ENCODE measurements at places on chromosomes 3 and 15. TPM values are rescaled to one million over a fixed set of nuclear protein-coding genes. Genes with fewer than 3 reads are reported as not detected.

GRCh38 chr3:107943786-107944523 lies 146.9 kb downstream of the CD47 start:
- peaks cover 20% of the 10 kb centered on the region for H3K4me1 ChIP-seq
- H3K36me3 ChIP-seq, result no peaks in the 10 kb centered on the region
- no peak overlapping the region for H3K27ac ChIP-seq
- DNase-seq, result no peak
- H3K27me3 ChIP-seq, result peaks cover 8% of the 10 kb centered on the region
- no peak overlapping the region for H3K4me3 ChIP-seq

- H3K4me3 ChIP-seq, result no peak overlapping the region
- H3K36me3 ChIP-seq, result no peaks in the 10 kb centered on the region
- no peaks in the 10 kb centered on the region for H3K27me3 ChIP-seq
- DNase-seq, result no peak
Observed at GRCh38 chr3:64627471-64628321, 60.1 kb downstream of the ADAMTS9 start.

DNA sequence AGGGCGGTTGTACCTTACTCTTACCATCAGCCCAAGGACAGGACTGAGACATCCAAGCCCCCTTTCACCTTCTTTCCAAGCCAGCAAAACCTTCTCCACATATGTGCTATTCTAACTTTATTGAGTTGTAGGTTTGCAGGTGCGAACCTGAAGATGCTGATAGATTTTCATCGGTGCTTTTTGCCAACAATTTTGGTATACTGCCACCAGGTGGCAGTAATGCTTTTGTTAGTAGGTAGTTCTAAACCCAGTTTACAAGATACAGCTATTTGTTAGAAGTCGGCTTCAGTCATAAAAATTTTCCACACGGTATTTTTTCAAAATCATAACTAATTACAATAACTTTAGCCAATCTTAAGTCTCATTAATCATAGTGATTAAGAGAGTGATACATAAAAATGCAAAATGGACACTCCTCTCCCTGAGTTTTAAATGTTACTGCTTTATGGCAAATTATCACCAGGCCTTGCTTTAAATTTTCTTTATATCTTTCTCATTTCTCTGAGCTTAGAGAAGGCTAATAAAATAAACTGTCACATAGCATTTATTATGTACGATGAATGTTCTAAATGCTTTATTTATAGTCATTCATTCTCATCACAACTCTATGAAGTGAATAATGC lies 636 bp downstream of the TBC1D21 start:
- no peaks in the 10 kb centered on the region for H3K36me3 ChIP-seq
- peaks cover 42% of the 10 kb centered on the region for H3K27me3 ChIP-seq
- peaks cover 2% of the 10 kb centered on the region for H3K4me1 ChIP-seq
- DNase-seq, result peak; percentile 14

GRCh38 chr3:28575746-28576613 lies 227.4 kb upstream of the AZI2 start:
- no peak overlapping the region for H3K4me3 ChIP-seq
- peaks cover 3% of the 10 kb centered on the region for H3K4me1 ChIP-seq
- H3K36me3 ChIP-seq, result no peaks in the 10 kb centered on the region

- no peak for DNase-seq
- H3K27ac ChIP-seq, result no peak overlapping the region
- no peaks in the 10 kb centered on the region for H3K4me1 ChIP-seq
- H3K27me3 ChIP-seq, result no peaks in the 10 kb centered on the region
Observed at GRCh38 chr3:81985996-81986723, 224.7 kb upstream of the GBE1 start.

DNA sequence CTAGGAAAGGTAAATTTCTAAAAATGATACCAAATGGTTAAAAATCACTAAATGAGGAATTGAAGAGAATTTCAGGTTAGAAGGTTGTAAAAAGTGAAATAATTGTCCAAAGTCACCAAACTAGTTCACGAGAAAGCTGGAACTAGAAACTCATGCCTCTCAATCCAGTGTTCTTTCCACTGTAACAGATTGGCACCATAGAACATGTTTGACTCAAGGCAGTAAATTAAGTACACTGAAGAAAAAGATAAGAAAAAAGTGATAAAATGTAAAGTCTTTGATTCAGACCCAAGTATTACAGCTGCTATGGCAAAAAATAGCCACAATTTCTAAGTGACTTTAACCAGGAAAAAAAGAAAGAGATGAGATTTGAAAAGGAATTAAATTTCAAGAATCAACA lies 26.5 kb downstream of the ZBTB20 start:
- H3K4me1 ChIP-seq, result peaks cover 20% of the 10 kb centered on the region
- H3K27ac ChIP-seq, result no peak overlapping the region
- no peak for DNase-seq
- no peak overlapping the region for H3K4me3 ChIP-seq
- H3K27me3 ChIP-seq, result no peaks in the 10 kb centered on the region

GRCh38 chr3:44098656-44099415 lies 142.8 kb upstream of the TOPAZ1 start:
- no peak overlapping the region for H3K4me3 ChIP-seq
- H3K4me1 ChIP-seq, result peaks cover 2% of the 10 kb centered on the region
- H3K36me3 ChIP-seq, result no peaks in the 10 kb centered on the region

GRCh38 chr15:85778107-85778776 lies 16.5 kb downstream of the KLHL25 start:
- no peak overlapping the region for H3K27ac ChIP-seq
- peaks cover 27% of the 10 kb centered on the region for H3K4me1 ChIP-seq
- no peaks in the 10 kb centered on the region for H3K36me3 ChIP-seq

DNA sequence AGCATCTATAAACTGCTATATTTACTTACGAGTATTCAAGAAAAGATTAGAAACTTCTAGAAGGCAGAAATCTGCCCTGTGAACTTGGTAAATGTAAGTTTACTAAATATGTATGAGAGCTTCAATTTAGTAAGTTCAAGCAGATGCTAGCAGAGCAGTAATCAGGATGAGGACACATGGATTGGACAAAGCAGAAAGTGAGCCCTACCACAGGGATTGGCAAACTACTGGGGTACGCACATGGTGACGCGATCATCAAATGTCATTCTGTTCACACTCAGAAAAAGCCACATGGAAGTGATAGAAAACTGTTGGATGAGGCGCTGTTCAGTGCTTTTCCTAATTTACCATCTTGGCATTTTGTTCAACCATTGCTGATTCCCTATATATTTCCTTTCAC lies 360.2 kb upstream of the ZNF385D start:
- no peaks in the 10 kb centered on the region for H3K36me3 ChIP-seq

DNA sequence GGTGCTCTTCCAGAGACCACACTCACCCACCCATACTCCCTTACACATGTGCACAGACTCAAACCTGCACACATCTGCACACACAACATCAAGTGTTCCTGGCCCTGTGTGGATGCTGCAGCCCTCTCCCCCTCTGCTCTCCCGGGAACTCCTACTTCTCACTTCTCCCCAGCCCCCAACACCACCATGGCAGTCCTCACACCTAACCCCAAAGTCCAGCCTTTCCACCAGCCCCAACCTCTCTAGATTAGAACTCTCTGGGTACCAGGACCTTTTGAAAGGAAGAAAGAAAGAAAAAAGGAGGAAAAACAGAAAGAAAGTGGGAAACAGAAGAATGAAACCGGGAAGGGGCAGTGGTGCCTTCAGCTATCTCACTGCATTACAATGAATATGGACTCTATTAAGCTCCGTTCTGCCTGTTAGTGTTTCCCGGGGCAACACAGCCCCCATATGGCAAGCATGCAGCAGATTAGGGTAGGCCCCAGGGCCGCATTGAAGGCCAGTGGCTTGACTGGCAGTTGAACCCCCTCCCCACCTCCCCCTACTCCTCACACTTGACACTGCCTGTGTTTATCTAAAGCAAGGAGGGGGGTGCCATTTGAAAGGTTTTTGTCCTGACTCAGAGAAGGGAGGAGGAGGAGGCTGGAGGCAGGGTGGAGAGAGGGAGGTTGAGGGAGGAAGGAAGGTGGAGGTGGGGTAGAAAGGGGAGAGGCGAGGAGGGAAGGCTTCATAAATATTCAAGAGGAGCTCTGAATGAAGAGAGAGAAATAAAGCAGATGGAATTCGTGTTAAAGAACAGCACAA lies 30.1 kb downstream of the BOC start:
- H3K4me1 ChIP-seq, result peaks cover 10% of the 10 kb centered on the region
- H3K27me3 ChIP-seq, result peaks cover 11% of the 10 kb centered on the region
- no peak for DNase-seq

Gene C2CD4B
- total RNA-seq, result not detected

Gene ATP13A5
- total RNA-seq, result not detected
